MCF 10A (cell line): ENCODE measurements at places on chromosomes 2 and 18.

- DNase-seq = no peak
Measured at GRCh38 chr2:41759880-41760279, 287.9 kb upstream of the PKDCC start.

- DNase-seq = no peak
Measured at GRCh38 chr18:56873441-56874140, 222.4 kb downstream of the WDR7 start.

GRCh38 chr18:864872-865273 is 39.8 kb upstream of the ADCYAP1 start:
- DNase-seq = peak; percentile 78

DNA sequence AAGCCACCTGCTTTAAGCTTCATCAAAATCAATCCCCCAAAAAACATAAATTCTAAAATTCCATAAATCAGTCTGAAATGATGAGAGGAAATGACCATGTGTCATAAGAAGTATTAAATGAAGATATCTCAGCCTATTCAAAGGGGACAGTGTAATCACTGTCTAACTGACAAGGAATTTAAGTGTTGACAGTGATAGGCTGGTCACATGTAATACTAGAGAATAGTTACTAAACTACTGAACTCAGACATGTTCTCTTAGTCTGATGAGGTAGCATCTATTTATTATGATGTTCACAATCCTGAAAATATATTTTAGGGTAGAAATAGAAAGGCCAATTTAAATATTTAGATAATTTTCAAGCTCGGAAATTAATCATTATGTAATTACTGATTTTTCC is 216.1 kb downstream of the L3MBTL4 start:
- DNase-seq = no peak

- DNase-seq = no peak
Measured at GRCh38 chr18:25016666-25017065, 335.3 kb downstream of the ZNF521 start.

DNA sequence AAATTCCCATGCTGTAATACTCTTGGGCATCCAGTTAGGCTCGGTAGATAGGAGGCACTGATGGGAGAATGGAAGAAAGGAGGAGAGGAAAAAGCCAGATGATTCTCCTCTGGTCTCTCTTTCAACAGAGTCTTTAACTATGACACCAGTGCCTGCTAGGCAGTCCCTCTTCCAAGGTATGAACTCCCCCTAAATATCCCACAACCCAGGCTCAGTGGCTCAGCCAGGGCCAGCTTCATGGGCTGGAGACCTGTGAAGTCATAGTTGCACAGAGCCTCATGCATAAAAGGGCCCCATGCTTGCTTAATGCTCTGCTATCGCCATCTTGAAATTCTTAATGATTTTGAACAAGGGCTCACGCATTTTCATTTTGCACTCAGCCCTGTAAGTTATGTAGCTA is 869.2 kb upstream of the GCFC2 start:
- DNase-seq = no peak

GRCh38 chr2:212416086-212416485 is 122.5 kb downstream of the ERBB4 start:
- DNase-seq = no peak

- no peak for DNase-seq
Measured at GRCh38 chr2:237536083-237536415, 30.3 kb upstream of the PRLH start.
